WTC11 (cell line): ENCODE measurements at places on chromosomes 11 and 22. TPM values are rescaled to one million over a fixed set of nuclear protein-coding genes. Genes with fewer than 3 reads are reported as not detected.

DNA sequence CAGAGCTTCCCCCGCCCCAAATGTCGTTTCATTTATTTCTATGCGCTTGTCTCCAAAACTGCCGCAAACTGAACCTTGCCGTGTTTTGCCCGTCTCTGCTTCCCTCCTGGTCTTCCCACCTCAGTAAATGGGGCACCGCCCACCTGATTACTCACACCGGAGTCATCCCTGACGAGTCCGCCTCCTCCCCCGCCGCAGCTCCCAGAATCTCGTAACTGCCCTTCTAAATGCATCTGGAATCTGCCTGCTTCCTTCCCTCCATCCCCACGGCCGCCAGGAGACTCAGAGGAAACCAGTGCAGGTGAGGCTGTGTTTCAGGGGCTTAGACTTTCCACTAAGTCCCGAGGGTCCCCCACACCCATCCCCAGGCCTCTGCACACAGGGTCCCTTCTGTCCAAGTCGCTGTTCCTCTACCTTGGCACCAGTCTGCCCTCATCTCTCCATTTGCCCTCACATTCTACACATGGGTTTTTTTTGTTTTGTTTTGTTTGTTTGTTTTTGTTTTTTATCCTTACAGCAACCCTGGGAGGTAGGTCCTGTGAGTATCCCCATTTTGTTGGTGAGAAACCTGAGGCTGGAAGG, 62.6 kb upstream of the PHF21B start:
- peaks cover 12% of the 10 kb centered on the region for H3K36me3 ChIP-seq
- peak overlapping the region; percentile 78 for H3K27ac ChIP-seq
- H3K4me3 ChIP-seq, result peak overlapping the region; percentile 62
- DNase-seq, result peak; percentile 82

DNA sequence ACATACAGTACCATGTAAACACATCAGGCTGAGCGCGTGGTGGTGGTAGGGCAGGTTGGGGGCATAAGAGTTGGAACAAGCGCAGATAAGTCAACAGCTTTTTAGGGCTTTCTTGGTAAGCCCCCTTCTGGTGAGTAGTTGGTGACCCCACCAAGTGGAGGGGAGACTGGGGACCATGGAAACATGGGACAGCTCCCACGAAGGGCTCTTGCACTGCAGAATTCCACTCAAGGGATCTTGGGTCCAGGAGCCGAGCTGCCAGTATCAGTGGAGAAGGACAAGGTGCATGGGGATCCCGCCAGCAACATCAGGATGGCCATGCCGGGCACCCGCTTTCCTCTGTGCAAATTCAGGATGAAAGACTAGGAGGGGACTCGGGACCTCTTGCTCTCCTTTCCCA, 6.2 kb upstream of the APOA1 start:
- DNase-seq, result no peak
- H3K4me1 ChIP-seq, result peaks cover 6% of the 10 kb centered on the region; the same call in 1 of the 2 replicates
- H3K27me3 ChIP-seq, result no peaks in the 10 kb centered on the region

- no peak overlapping the region for H3K4me3 ChIP-seq
- peak overlapping the region; percentile 15; the same call in 1 of the 2 replicates for H3K27ac ChIP-seq
- H3K27me3 ChIP-seq, result peaks cover 16% of the 10 kb centered on the region
- H3K4me1 ChIP-seq, result peaks cover 31% of the 10 kb centered on the region
- H3K36me3 ChIP-seq, result peaks cover 20% of the 10 kb centered on the region
- DNase-seq, result no peak
Measured at GRCh38 chr22:26660356-26660755, 3.0 kb downstream of the MIAT start.

The RAB36 gene
- total RNA-seq, result 0.89 to 1.8 TPM (median 1.1 TPM) in 3 replicates

The CREB3L1 gene
- 10.9 to 12.6 TPM (median 11.4 TPM) in 3 replicates for total RNA-seq

DNA sequence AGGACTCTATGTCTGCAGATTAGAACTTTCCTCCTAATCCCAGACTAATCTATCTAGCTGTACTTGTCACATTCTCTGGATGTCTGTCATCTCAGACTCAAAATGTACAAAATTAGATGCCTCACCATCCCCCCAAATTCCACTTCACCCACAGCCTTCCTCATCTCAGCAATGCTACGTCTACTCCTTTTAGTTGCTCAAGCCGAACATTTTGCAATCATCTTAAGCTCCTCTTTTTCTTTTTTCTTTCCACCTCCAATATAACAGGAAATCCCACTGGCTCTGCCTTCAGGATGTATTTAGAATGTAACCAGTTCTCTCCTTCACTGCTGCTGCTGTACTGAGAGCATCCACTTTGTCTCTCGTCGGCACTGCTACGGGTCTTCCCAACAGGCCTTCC, 1091.8 kb downstream of the TBC1D22A start:
- H3K4me1 ChIP-seq, result peaks cover 5% of the 10 kb centered on the region; the same call in 1 of the 2 replicates
- peaks cover 4% of the 10 kb centered on the region; the same call in 1 of the 2 replicates for H3K27me3 ChIP-seq
- no peaks in the 10 kb centered on the region for H3K36me3 ChIP-seq
- no peak overlapping the region for H3K4me3 ChIP-seq

- no peak for DNase-seq
- no peak overlapping the region for H3K4me3 ChIP-seq
- H3K36me3 ChIP-seq, result no peaks in the 10 kb centered on the region
- peaks cover 10% of the 10 kb centered on the region for H3K27me3 ChIP-seq
- H3K4me1 ChIP-seq, result peaks cover 10% of the 10 kb centered on the region; the same call in 1 of the 2 replicates
Measured at GRCh38 chr11:44626645-44627044, 61.2 kb downstream of the CD82 start.

DNA sequence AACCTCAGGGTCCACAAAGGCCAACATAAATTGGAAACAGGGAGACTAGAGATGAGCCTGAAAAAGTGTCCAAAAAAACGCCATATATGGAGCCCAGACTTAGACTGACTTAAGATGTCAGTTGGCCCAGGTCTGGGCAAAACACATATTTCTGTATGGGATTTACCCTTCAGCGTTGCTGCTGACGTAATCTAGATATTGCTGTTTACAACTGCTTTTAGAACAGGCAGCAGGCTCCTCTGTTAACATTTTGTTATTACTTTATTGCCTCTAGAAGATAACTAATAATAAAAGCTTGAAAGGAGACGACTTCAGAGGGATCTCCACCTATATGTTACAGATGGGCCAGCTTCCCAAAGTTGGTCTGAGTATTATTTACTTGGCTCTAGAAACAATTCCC, 8.7 kb downstream of the ME3 start:
- H3K4me1 ChIP-seq, result peaks cover 14% of the 10 kb centered on the region
- no peak overlapping the region for H3K4me3 ChIP-seq
- DNase-seq, result no peak
- no peaks in the 10 kb centered on the region; the same call in 1 of the 2 replicates for H3K27me3 ChIP-seq

DNA sequence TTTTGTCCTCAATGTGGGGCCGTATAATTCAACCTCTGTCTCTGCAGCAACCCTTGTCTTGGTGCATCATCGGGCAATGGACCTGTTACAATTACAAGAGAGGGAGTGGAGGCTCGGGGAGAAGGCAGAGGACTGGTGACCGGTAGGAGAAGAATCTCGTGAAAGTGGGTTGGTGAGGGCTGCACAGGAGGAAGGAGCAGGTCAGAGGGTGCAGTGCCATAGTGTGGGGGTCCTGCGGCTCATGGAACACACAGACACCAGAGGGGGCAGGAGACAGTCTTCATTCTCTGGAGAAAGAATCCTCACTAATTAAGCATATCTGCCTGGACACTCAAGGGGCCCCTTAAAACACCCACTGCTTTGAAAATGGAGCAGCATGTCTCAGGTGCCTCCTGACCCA, 174.7 kb upstream of the B3GAT1 start:
- peaks cover 14% of the 10 kb centered on the region for H3K4me1 ChIP-seq
- H3K27ac ChIP-seq, result no peak overlapping the region
- no peak overlapping the region for H3K4me3 ChIP-seq

- H3K4me1 ChIP-seq, result peaks cover 6% of the 10 kb centered on the region
- H3K27me3 ChIP-seq, result peaks cover 9% of the 10 kb centered on the region
- H3K4me3 ChIP-seq, result no peak overlapping the region
- DNase-seq, result no peak
Measured at GRCh38 chr11:7896009-7896785, 34.9 kb downstream of the OR10A6 start.

- DNase-seq, result peak; percentile 81
- no peak within 1 kb of the TSS; the same call in 1 of the 2 replicates for H3K27ac ChIP-seq
- H3K4me1 ChIP-seq, result peaks cover 86% of the 10 kb centered on the region
- H3K4me3 ChIP-seq, result peak within 1 kb of the TSS; percentile 77
Measured at GRCh38 chr11:46346886-46347636, at the start of gene DGKZ. TSS of gene DGKZ (plus strand) at chr11:46347463. CDS start at chr11:46347660, 197 bp downstream.

The ARHGAP32 gene
- total RNA-seq, result 22.6 to 25.6 TPM (median 25.3 TPM) in 3 replicates

DNA sequence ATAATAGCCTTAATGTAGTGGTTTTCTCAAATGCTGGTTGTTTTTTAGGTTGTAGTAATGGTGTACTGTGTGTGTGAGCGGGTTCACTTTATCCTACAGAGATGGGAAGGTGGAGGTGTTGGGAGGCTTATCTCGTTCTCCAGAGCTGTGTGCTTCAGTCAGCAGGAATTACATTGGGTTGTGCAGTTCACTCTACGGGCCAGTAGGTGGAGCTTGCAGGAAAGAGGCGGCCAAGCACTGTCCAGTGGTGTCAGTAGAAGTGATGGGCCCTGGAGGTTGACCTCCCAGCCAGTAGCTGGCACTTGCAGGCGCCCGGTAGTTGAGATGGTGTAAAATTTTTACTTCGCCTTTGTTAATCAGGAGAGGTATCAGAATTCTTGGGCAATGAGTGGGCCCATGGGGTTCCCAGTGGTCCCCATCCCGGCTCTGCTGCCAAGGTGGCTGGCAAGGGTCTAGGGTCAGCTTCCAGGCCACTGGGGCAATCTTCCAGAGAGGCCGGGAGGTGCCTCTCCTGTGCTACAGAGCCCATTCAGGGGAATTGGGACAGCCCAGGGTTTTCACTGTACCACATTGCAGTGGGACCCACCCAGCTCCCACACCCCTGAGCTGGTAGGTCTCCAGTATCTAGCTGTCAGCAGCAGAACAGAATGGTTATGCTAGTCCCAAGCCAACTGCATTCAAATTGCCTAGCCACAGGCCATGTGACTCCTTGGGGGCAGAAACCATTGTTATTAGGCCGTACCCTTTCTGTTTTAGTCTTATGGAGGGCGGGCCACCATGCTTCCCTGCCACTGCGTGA, 43.9 kb downstream of the BIRC2 start:
- peaks cover 2% of the 10 kb centered on the region; the same call in 1 of the 2 replicates for H3K4me1 ChIP-seq
- H3K4me3 ChIP-seq, result no peak overlapping the region
- no peak overlapping the region for H3K27ac ChIP-seq

The PARVG gene
- 0.41 to 0.94 TPM (median 0.69 TPM) in 3 replicates for total RNA-seq

The MMP1 gene
- total RNA-seq, result 0.11 TPM in 1 of 3 replicates, not detected in the others
